Kidney (tissue), 22 donors: ENCODE measurements at places on chromosomes 7 and 10. TPM values are rescaled to one million over a fixed set of nuclear protein-coding genes. Genes with fewer than 3 reads are reported as not detected.

The TMEM229A gene
- total RNA-seq, result not detected

GRCh38 chr7:27185013-27185853 is at the start of gene HOXA11:
Gene HOXA11 (minus strand): TSS chr7:27185232. CDS start chr7:27185144, 88 bp downstream.
- peak; percentile 98 for DNase-seq

GRCh38 chr7:7135074-7135473 is 47.3 kb upstream of the C1GALT1 start:
- no peak for DNase-seq

DNA sequence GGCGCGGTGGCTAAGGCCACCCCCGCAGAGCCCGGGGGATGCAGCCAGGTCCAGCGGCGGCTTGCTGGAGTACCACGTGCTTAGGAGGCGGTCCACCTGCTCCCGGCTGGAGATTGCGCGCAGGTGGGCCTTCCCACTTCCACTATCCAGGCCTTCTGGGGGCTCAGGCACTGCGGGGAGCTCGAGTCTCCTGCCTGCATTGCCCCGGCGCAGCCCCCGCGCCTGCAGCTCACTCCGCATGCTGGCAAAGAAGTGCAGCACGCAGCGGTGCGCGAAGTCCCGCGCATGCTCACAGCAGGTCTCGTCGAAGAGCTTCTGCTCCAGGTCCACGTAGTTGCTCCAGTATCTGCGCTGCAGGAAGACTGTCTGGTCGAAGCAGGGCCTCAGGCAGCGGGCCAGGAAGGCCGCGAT is 5.8 kb downstream of the CALHM3 start:
- no peak for DNase-seq

The CYP3A4 gene
- not detected for total RNA-seq

The ATRNL1 gene
- 7.1 TPM for total RNA-seq

The CH25H gene
- total RNA-seq, result 3.2 TPM

The FXYD4 gene
- 109 TPM for total RNA-seq

The ADIRF gene
- 357 TPM for total RNA-seq

DNA sequence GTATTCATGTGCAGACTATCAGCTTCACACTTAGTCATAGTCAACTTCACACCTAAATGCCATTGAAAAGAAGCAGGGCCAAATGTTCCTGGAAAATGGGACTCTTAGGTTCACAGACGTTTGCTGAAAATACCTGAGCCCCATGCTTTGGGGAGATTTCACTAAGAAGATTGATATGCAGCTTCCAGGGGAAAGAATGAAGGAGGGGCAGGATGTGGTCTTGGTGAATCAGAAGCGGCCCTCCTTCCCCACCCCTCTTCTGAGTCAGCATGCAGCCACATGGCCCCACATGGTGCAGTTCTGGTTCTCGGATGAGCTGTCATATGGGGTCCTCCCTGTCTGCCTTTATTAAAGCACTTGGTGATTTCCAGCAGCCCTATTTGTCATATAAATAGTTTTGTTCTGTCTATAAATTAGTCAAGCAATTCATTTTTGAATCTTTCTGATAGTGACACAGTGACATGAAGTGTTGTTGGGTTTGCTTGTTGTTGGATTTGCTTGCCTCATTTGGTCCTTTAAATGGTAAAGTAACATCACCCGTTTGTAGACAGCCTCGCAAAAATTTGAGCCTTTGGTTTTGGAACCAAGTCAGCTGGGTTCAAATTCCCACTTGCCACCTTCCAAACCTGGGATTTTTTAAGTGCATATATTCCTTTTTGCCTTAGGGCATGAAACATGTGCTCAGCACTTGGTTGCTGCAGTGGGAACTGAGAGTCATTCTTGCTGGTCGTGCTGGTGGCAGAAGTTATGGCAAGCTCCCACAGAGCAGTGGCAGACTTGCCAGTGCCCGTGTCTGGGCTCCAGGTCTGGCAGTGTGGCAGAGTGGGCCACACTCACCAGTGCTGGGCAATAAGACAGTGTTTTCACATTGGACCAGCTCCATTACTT is 68.1 kb upstream of the CDK6 start:
- no peak for DNase-seq

DNA sequence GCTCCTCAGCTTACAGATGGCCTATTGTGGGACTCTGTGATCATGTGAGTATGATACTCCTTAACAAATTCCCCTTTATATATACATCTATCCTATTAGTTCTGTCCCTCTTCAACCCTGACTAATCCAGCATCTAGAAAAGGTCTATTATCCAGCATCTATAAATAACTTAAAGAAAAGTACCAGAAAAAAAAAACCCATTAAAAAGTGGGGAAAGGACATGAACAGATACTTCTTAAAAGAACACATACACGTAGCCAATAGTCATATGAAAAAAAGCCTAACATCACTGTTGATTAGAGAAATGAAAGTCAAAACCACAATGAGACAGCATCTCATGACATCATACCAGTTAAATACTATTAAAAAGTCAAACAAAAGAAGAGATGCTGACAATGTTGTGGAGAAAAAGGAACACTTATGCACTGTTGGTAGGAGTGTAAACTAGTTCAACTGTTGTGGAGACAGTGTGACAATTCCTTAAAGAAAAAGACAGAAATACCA is 549.5 kb upstream of the GRM3 start:
- DNase-seq, result no peak

DNA sequence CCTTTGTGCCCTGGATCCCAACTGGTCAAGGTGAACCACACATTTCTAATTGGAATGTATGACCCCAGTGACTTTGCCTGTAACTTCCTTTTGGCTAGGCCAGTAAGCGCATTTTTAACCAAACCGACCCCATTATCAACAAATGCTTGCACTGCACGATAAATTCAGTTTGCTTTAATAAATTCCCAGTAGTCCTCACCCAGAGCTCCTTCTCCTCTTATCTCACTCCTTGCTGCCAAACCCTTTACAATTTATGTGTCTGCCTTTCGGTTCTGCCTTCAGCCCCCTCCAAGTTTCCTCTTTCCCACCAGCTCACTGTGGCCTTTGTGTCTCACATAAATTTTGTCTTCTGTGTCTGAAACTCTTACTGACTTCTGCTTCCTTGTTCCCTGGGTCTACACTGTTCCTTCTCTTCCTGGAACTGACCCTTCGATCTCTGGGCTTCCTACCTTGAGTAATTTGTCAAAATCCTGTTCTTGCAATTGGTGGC is 59.0 kb downstream of the TBXAS1 start:
- DNase-seq, result no peak

- DNase-seq, result no peak
Measured at GRCh38 chr10:79292891-79293746, 54.1 kb upstream of the PPIF start.

DNA sequence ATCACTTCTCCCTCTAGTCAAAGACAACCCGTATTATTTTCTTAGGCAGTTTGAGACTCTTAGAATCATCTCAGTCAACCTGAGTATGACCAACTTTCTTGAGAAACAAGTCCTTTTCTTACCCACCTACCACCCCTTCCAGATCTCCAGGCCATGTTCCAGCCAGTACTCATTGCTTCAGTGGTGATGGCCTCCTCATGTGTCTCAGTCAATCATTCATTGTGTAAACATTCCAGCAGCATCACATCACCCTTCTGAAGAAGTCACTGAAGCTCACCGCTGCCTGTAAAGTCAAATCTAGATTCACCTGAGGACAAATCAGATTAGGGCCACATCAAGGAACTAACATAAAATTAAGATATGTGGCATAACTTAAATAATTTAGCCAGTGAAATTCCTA is 467.2 kb upstream of the NRP1 start:
- DNase-seq, result no peak

DNA sequence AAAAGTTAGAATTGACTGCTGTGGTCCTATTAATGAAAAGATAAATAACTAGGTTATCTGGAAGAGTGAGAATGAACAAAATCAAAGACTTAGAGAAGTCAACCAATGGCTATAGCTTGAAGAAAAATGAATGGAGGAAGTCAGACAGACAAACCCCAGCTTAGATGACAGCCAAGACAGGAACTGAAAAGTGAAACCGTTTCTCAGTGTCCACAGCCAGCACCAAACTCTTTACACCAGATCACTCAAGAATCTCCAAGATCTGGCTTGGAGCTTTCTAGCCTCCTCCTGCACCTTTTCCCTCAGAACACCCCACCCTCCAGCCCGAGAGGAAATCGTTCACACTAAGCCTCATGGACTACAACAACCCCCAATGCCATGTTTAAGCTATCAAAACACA is 167.0 kb downstream of the SFMBT2 start:
- no peak for DNase-seq

- peak; percentile 94 for DNase-seq
Measured at GRCh38 chr10:69801434-69802315, at the start of gene COL13A1. Gene COL13A1 (plus strand): TSS chr10:69801906. CDS start chr10:69802424, 518 bp downstream.
